Activated CD4-positive, CD25-positive, alpha-beta regulatory T cell (primary cell): ENCODE measurements at places on chromosomes 6 and 20.

DNA sequence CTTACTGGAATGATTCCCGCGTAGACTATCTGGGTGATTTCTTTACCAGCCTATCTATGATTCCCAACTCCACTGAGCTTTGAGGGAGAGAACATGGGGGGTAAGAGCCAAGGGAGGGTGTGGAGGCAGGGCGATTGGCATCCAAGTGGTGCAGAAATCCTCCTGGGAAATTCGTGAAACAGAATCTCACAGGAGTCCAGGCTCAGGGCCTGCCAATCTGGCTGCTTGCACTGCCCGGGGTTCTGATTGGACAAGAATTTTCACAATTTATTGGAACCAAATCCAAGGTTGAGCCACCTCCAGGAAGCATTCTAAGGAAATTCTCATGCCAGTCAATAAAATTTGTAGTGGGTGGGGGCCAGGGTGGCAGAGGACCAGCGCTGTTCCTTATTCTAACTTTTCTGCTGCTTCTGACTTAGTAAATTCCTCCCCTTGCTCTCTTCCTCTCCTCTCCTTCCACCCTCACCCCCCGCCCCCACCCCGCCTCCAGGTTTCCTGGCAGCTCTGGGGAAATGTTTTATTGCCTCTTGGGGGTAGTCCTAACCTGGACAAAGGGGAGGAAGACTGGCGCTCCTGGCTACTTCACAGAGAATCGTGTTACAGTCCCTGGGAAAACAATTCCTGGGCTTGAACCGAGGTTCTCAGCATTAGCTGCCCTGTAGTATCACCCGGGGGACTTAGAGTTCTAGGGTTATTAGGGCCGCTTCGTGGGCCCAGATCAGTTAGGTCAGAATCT is 3.1 kb downstream of the BMP6 start:
- DNase-seq, result no peak

DNA sequence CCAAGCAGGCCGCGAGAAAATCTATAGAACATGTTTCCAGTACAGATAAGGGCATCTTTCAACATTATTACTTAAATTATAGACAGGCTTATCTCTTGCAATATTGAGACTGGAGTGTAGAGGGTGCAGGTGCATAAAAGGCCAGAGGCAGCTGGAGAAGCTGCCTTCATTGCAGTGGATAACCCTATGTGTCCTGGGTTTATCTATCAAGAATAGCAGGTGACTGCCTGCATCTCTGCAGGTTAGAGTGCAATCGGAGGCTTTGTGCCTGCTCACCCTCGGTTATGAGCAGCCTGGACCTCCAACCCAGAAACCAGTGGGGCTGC is 28.7 kb upstream of the ECI2 start:
- DNase-seq, result no peak

GRCh38 chr6:152380351-152380767 is 256.8 kb downstream of the SYNE1 start:
- DNase-seq, result no peak

GRCh38 chr20:62056377-62056776 is 9.3 kb downstream of the TAF4 start:
- DNase-seq, result no peak

DNA sequence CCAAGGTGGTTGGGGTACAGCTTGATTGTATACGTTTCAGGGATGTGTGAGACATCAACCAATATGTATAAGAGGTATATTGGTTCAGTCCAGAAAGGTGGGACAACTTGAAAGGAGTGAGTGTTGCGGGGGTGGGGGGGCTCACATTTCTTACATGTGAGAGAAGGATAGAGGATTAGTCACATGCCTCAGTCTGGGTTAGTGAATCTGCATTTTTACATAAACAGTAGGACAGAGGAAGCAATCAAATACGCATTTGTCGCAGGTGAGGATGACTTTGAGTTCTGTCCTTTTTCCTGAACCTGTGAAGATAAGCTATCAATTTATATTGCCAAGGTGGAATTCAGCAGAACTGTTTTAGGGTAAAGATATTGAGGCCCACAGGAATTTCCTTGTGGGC is 42.1 kb upstream of the TBC1D32 start:
- DNase-seq, result no peak

- DNase-seq, result no peak
Measured at GRCh38 chr6:132952031-132952867, 137.9 kb downstream of the RPS12 start.

DNA sequence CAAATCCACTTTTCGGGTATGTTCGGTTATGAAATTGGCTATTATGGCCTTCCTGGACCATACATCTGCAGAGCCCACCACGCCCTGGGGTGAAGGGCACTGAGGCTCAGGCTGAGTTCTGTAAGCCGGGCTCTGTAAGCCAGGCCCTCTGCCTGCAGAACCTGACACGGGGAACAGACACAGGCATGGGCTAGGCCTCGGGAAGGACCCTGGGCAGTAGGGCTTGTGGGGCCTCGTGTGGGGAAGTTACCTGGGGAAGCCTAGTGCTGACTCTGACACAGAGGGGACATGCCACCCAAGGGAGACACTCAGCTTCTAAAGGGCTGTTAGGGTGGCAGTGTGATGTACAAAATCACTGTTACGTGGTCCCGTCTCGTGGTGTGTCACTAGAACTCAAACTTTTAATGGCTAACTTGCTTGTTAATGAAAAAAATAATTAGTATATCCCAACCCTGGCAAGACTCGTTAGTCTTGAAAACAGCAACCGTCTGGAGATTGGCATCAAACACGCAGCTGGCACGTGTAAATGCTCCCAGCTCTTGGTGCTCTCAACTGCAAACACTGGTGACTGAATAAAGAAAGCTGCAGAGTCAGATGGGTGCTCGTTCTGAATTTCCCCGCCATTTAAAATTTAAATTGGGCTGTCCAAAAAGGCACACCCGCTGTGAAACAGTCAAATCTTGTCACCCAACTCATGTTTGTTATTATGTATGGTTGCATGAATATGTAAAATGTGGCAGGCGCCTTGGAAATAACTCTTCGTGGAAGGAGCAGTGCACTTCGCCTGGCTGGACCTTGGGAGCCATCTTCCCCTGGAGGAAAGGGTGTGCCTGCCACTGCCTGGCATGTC is 23.6 kb upstream of the TCFL5 start:
- DNase-seq, result no peak

DNA sequence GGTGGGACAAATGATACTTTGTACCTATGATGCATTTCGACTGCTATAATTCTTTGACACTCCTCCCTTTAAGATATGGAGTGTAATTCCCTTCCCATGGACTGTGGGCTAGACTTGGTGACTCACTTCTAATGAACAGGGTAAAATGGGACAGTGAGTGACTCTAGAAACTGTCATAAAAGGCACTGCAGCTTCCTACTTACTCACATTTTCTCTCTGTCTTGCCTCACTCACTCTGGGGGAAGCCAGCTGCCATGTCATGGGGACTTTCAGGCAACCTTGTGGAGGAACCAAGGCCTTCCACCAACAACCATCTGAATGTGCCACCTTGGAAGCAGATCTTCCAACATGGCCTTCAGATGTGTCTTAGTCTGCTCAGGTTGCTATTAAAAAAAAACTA is 12.9 kb upstream of the GFOD1 start:
- DNase-seq, result no peak

- DNase-seq, result no peak
Measured at GRCh38 chr20:17467120-17467655, 64.0 kb downstream of the BFSP1 start.

DNA sequence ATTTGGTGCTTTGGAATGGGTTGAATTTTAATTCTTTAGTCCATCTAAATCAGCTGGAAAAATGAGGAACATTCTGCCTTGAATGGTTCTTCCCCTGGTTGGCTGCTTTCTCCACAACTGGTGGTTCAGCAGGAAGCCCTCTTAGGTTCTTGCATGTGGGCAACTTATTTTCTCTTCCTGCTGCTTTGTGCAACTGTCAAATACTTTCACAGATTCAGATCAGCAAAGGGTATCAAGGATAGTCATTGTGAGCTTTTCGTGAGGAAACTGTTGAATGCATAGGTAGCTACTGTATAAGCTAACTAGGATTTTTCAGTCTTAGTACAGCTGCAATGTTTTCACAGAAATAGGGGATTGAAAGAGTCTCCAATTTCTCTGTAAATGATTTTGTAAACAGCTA is 72.9 kb upstream of the MRAP2 start:
- no peak for DNase-seq

DNA sequence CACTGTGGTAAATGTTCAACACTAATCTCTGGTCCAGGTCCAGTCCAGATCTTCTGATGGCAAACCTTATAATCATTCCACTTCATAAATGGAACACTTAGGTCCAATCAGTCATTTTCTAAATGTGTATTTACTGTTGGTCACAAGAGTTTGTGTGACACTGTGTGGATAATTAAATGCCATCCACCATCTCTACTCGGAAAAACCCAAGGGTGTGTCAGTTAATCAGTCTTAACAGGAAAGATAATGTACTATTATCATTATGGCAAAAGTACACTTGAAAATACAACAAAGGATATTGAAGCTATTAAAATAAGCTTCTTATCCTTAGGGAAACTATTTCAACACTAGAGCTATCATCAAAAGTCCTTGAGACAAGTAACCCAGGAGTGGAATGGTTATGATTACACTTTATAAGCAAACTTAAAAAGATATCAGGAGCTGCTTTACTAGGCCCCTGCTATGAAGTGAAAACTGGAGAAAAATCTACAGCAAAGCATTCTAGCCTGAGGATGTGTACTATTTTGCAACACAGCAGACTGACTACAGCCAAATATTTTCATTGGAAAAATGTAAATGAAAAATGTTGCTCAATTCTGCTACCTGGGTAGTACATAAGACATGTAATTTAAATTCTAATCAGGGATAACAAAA is 227.9 kb downstream of the LAMA2 start:
- DNase-seq, result no peak

DNA sequence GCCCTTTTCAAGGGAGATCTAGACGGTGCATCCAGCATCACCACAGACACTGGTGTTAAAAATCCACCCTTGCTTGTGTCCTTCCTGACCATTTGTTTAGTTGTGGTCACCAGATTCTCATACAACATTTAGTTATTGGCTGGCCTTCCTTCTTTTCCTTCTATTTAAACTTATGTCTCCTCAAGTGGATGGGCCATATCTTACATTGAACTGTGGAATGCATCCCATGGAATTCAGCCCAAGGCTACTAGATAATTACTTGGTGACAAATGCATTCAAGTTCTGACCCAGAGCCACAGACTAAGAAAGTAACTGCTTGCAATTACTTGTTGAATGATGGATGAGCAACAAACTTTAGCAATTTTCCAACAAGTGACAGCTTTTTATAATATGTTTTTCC is 198.9 kb upstream of the SSTR4 start:
- no peak for DNase-seq

DNA sequence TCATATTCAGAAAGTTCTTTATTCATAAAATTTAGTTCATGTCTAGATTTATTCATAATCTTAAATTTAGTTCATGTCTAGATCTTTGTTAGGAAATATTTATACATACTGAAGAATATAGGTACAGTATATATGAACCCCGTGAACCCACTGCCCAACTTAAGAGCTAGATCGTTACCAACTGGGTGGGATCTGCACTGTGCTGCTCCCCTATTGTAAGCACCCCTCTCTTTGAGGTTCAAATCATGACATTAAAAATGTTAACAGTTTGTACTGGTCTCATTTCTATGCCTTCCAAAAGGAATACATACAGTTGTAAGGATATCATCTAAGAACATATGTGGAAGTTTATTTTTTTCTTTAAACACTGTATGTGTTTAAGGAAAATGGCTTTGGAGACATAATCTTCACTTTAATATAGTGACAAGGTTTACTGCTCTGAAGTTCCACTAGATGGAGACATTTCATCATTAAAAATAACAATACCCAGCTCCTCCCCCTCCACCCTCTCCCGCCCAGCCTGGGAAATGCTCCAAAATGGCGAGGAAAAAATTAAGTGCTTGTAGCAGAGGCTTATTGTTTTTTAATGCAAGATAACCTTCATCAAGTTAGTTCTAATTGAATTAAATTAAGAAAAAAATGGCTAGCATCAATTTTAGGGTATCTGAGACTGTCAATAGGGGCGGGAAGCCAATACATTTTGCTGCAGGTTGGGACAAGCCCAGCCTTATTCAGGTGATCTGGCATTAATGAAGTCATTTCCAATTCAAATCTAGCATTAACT is 104.1 kb upstream of the TRAF3IP2 start:
- peak; percentile 10 for DNase-seq

DNA sequence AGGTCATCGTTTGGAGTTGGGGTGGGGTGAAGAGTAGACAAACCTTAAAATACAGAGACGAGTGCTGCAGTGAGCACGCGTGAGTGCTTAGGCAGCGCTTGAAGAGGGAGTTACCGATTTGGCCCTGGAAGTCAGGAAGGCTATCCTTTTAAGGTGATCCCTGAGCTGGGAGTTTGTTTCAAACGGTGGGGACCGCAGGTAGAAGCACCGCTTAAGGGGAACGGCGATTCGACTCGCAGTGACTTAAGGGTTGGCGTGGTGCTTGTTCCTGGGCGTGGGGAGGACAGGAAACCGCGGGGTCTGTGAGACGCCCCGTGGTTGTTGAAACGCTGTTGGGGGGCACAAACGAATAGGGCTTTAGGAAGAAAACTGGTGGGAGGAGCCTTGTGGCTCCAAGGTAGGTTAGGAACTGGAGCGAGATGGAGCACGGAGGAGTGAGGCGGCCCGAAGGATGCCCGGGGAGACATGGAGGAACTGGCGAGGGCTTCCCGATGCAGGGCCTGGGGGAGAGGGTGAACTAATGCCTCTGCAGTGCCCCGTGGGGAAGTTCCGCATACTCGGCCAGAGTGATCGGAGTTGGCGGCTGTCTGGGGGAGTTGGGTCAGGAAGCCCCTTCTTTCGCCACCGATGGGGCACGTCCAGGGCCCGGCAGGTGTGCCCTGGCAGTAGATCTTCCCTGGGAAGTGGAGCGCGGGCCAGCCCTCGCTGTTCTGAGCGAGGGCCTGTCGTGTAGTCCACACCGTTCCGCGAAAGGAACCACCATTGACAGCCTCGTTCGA is 1.3 kb upstream of the CDYL start:
- no peak for DNase-seq

- DNase-seq, result no peak
Measured at GRCh38 chr20:2653556-2654383, 1.3 kb downstream of the NOP56 start.
